Neural progenitor cell (in vitro differentiated cells): ENCODE measurements at places on chromosomes 2 and 18.

GRCh38 chr2:132670496-132671150 is 618 bp upstream of the LYPD1 start:
- DNase-seq, result peak; percentile 47

DNA sequence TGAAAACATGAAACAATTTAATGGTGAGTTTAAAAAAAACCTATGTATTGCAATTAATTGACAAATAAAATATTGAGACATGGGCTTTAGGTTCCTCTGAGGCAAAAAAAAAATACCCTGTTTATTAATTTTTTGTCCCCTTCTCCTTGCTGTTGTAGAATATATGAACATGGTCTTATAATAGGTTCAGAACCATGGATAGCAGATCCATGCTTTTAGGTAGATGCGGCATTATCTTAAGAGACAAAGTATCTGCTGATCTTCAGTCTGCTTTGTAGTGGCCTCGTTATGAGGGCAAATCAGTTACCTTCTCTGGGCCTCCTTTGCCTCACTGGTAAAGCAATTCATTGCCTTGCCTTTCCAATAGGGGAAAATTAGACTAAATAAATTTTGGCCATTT is 850.7 kb downstream of the NRXN1 start:
- peak; percentile 7 for DNase-seq

DNA sequence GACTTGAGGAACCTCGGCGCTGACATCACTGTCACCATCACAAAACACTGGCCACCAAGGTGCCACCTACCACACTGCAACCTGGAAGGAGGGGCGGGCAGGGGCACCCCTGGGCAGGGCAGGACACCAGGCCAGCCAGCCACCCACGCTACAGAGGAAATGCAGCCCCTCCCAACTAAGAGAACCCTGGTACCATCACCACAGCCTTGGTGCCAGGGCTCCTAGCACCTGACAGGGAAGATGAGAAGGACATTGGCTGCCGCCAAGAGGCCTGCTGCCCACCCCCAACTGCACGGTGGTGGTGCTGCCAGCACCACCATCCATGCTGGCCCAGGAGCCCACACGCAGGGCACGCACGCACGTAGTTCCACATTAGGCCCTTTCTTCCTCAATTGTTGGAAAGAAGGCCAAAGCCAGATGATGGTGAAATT is 88.7 kb downstream of the HDAC4 start:
- DNase-seq, result no peak

DNA sequence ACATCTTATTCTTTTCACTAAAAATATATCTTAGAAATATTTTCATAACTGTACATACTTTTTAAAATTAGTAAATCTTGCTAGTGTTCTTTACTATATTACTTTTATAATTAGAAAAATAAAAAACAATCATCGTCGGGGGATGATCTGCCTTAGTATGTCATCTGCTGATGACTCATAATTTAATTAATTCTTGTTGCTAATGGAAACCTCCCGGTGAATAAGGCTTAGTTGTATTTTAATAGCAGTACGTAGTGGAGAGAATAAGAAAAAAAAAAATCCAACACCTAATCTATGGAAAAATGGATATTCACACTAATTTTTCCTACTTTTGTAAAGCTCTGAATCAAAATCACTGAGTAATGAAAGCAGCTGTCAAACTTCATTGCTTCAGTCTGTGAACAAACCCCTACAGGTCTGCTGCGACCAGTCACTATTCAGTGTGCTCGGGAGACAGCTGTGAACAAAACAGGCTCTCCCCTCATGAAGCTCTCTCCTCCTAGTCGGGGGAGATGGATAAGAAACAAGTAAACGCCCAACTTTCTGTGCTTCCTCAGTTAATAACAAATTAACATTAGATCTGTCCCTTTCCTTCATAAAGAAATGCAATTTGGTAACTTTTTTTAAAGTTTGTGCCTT is 97.4 kb upstream of the UPP2 start:
- DNase-seq, result no peak

DNA sequence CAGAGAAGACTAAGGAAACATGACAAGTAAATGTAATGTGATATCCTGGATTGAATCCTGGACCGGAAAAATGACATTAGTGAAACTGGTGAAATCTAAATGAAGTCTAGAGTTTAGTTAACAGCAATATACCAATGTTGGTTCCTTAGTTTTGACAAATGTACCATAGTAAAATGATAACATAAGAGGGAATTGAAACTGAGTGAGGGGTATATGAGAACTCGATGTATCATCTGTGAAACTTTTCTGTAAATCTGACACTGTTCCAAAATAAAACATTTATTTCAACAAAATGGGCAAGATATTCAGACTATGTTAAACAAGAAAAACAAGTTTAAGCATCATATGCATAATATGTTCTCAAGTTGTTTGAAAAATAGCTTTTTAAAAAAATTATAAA is 63.8 kb downstream of the OLA1 start:
- no peak for DNase-seq

DNA sequence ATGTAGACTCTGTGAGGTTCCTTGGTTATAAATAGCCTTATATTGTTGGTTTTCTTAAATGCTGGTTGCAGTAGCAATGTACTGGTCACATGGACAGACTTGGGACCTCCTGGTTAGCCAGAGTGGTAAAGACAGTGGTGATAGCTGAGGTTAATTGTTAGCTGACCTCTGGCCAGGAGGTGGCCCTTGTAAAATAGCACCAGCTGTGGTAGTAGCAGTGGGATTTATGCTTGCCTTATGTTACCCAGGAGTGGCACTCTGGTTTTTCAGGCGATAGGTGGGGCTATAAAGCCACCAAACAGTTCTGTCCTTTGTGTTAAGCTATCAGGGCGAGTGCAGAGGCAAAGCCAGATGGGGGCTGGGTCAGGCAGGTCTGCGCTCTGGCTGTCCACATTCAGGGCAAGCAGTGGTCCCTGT is 94.8 kb upstream of the SRD5A2 start:
- peak; percentile 74 for DNase-seq

- DNase-seq, result peak; percentile 11
Measured at GRCh38 chr2:156005999-156006712, 326.4 kb downstream of the NR4A2 start.

DNA sequence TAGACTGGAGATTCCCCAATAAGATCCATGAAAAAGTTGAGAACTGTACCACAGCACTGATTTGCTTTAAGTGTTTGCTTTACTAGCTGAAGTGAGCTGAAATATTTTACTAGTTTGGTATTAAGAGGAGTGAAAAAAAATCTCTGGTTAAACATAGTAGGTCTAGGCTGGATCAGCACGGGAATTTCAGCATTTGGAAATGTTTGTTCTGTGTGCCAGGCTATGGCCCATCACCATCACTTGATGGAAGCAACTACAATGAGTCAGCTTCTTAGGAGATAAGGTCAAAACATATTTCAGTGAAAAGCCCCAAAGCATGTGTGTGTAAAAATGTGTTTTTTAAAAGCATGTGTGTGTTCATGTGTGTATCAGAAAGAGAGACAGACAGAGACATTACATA is 131.4 kb upstream of the DNMT3A start:
- DNase-seq, result no peak

DNA sequence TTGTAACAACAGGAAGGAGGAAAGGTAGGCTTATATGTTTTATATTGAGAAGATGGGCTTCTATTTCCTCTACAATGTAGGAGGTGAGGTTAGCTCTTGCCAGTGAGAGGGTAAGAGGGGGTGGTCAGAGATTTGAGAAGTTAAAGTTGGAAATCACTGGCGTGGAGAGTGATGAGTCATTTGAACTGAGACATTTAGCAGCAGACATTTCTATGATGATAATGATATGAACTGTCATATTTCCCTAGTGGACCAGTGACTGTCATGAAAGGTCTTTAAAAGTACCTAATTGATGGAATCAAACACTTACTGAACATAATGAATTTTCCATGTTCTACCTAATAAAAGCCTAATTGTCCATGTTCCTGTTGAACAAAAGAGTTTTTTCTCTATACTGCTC is 126.1 kb downstream of the FAM161A start:
- DNase-seq, result no peak

DNA sequence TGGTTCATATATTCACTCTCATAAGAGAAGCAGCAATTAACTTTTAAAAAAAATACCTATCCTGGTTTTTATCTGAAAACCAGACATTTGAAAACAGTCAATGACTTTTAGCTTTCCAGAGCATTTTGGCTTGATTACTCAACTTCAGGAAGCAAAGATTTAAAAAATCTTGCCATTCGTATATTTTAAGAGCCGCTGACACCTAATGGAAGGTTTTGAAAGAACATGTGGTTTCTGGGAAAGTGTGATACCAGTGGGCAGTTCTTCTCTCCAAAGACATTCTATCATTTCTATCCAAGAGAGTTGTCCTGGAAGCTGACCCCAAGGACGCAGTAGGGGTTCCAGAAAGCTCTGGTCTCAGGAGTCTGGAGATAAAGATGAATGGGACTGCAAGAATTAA is 234.7 kb downstream of the TTC32 start:
- no peak for DNase-seq

- no peak for DNase-seq
Measured at GRCh38 chr2:66888791-66889631, 454.1 kb downstream of the MEIS1 start.

DNA sequence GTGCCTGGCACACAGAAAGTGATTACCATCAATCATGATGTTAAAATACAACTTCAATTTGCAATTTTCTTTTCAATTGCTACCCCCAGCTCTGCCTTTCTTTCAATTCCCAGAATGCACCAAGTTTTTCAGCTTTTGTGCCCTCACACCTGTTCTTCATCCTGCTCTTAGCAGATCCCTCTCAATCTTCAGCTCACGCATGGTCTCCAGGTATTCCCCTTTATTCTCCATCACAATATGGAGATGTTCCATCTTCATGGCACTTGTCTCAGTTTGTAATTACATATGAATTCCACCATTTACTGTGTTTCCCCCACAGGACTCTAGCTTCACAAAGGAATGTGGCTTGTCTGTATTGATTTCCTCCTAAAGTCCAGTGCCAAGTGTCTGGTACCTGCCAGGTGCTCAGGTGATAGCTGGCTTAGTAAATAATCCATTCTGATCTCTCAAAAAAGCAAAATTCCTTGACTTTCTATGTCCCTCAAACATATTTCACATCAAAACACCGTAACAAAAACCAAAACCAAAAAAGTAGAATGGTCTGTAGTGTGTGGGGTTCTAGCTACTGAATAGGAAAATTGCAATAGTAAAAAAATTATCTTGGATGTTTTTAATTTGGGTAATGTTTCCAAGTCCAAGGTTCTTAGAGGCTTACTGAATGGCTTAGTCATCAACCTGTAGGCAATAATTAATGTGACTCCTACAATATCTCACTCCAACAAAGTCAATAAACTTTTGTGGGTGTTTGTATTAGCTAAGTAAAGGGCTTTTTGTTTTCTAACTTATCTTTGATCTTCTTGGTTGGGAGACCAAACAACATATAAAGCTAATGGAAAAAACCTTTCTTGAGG is 2.9 kb upstream of the INSIG2 start:
- no peak for DNase-seq

DNA sequence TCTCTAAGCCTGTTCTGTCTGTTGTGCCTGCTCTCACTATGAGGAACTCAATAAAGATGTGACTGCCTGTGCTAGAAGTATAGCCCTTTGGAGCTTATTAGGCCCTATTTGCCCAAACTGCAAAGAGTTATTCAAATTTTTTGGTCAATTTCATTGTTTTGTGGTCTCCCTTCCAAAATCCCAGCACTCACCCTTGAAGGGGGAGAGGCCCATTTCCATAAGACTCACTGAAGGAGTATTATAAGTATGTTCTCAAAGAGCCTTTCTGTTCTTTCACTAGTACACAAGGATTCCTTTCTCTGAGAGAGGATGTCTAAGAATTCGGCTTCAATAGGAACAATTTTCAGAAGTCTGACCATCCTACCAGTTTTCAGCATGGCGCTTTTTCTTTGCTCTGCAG is 641.9 kb upstream of the REG3G start:
- DNase-seq, result no peak

GRCh38 chr2:207506426-207506825 is 23.3 kb upstream of the CREB1 start:
- DNase-seq, result no peak

GRCh38 chr18:7072593-7072992 is 45.0 kb downstream of the LAMA1 start:
- peak; percentile 41 for DNase-seq

GRCh38 chr2:18490901-18491300 is 69.6 kb downstream of the RDH14 start:
- DNase-seq, result no peak
